ENCODE measurements at places on chromosomes 2 and 18. TPM values are rescaled to one million over a fixed set of nuclear protein-coding genes. Genes with fewer than 3 reads are reported as not detected.

Gene LIMS3
- 3.3 TPM for total RNA-seq

Gene RAB27B
- 5.2 TPM for total RNA-seq

Gene TMEM185B
- total RNA-seq: 19.2 TPM

Gene HOXD12
- not detected for total RNA-seq

Gene CYP26B1
- total RNA-seq: not detected

Gene GREB1L
- not detected for total RNA-seq

Gene AMER3
- total RNA-seq: not detected

Gene TMEM214
- 80.4 TPM for total RNA-seq

All from activated CD4-positive, alpha-beta memory T cell treated with anti-CD3 and anti-CD28 coated beads, Interleukin-2, amount 10 ng/mL, durations not matched to agents 7 days and 5 days (primary cell).